Activated CD4-positive, alpha-beta T cell treated with anti-CD3 and anti-CD28 coated beads, Interleukin-2, amount 10 ng/mL, durations not matched to agents 7 days and 5 days (primary cell): ENCODE measurements at places on chromosomes 11 and 22. TPM values are rescaled to one million over a fixed set of nuclear protein-coding genes. Genes with fewer than 3 reads are reported as not detected.

The SMIM38 gene
- 0.12 TPM for total RNA-seq

The XRCC6 gene
- 283 TPM for total RNA-seq

The EXPH5 gene
- total RNA-seq = 2.0 TPM

The RCOR2 gene
- 0.40 TPM for total RNA-seq

The NOX4 gene
- total RNA-seq = not detected

The OR8A1 gene
- total RNA-seq = not detected

DNA sequence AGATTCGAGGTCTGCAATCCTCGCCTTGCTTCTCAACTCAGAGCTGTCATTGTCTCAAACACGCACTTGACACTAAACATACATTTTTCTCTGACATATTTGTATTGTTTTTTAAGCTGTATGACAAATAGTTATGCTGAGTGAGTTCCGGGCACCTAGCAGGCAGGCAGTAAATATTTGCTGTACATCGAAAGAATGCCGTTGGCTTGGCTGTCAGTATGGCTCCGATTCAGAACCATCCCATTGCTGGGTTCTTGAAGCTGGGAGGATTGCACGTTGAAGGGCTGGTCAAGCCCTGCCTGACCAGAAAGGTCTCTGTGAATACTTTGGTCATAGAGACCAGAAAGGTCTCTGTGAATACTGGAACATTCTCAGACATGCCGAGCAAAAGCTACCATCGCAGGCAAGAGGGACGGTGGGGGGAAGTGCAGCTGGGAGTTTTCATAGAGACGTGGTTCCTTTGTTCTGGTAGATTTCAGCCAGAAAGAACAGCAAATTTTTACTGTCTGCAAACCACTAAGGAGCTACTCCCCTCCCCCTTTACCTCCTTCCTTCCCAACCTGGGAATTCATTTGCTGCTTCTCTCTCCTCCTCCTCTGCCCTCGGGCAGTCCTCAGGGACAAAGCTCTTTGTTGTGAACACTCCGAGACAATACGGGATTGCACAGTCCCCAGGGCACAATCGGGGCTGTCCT is 202.2 kb upstream of the SORL1-AS1 start:
- DNase-seq = no peak

- DNase-seq = no peak
Measured at GRCh38 chr22:50317178-50317577, 9.6 kb downstream of the DENND6B start.

- no peak for DNase-seq
Measured at GRCh38 chr22:40679249-40679963, at the start of gene MCHR1. Gene MCHR1 (plus strand): TSS chr22:40679484. CDS start chr22:40679653, 169 bp downstream.

GRCh38 chr22:17232406-17232805 is 13.2 kb upstream of the ADA2 start:
- no peak for DNase-seq

DNA sequence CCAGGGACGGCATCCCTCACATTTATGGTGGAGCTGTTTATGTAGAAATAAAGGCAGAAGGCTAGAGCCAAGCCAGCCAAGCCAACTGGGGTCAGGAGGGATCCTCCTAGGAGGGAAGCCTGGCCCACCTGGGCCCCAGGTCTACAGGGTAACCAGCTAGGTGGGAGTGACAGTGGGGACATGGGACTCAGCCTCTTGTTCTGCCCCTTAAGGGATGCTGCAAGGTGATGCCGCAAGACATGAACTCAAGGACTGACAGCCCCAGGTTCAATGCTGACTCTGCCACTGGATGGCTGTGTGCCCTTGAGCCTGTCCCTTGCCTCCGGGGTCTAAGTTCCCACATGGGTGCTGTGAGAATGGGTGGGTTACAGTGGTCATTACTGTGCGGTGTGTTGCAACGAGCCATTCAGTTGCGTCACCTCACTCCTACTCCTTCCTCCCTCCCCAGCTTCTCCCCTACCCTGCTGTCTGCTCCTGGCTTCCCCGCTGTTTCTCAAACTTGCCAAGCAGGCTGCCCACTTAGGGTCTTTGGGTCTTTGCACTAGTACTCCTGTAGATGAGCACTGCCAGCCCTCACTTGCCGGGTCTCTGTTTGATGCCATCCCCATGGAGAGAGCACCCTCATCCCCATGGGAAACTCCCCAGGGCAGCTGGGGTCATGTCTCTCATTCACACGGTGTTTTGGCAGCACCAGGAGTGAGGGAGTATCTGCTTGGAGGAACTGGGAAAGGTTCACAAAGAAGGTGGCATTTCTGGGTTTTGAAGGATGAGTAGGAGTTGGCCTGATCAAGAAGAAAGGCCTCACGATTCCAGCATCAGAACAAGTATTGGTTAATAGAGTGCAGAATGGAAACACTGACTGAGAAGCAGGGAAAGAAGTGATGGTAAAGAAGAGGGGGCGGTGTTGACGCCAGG is 43.0 kb upstream of the RTL6 start:
- DNase-seq = no peak

- DNase-seq = no peak
Measured at GRCh38 chr11:98431463-98432359, 589.0 kb upstream of the CNTN5 start.
